ENCODE measurements at places on chromosomes 7 and 10.

- DNase-seq = no peak
Observed at GRCh38 chr10:80158126-80158525, 25.6 kb downstream of the PLAC9 start.

- DNase-seq = no peak
Observed at GRCh38 chr10:48818081-48818480, 121.6 kb downstream of the LRRC18 start.

- no peak for DNase-seq
Observed at GRCh38 chr10:32054094-32054493, 2.1 kb downstream of the KIF5B start.

DNA sequence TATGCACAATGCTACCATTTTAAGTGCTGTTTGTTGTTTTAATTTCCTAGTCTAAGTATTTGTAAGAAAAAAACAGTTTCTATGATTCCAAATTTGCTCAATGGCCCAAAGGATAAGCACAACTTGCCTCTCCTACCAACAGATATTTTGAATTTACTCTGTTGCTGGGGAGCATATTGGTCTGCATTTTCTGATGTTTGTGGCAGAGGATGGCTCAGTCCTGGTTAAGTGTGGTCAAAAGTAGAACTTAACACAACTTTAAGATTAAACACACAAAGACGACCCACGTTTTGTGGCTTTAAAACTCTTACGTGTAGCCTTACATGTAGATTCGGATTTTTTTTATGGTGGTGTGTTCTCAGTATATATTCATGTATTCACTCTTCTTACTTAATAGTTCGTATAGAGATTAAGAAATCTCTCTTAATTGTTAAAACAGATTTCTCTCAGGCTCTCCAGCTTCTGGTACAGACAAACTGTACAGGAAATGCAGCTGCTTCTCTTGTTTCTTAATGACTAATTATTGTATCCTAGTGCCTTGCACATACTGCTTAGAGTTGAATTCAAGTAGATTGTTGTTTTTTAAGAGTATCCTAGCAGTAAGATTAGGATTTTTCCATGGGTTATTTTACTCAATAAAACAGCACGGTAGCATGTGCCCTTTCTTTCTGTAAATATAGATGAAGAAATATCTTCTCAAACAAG lies 86.2 kb downstream of the GPR85 start:
- DNase-seq = no peak

- DNase-seq = no peak
Observed at GRCh38 chr7:129831424-129832058, 121.2 kb downstream of the UBE2H start.

GRCh38 chr10:34826221-34826620 lies 11.1 kb upstream of the PARD3 start:
- DNase-seq = no peak

- no peak for DNase-seq
Observed at GRCh38 chr10:54958844-54959243, 157.8 kb upstream of the PCDH15 start.

DNA sequence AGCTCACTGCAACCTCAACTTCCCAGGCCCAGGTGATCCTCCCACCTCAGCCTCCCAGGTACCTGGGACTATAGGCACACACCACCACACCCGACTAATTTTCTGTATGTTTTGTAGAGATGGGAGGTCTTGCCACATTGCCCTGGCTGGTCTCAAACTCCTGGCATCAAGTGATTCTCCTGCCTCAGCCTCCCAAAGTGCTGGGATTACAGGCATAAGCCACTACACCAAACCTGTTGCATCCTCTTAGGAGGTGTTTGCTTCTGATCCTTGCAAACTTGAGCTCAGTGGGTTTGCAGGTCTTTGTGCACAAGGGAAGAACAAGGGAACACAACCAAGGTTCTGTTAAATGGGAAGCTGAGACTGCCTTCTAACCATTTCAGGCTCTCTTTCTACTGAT lies 184.6 kb downstream of the ARHGAP12 start:
- no peak for DNase-seq

DNA sequence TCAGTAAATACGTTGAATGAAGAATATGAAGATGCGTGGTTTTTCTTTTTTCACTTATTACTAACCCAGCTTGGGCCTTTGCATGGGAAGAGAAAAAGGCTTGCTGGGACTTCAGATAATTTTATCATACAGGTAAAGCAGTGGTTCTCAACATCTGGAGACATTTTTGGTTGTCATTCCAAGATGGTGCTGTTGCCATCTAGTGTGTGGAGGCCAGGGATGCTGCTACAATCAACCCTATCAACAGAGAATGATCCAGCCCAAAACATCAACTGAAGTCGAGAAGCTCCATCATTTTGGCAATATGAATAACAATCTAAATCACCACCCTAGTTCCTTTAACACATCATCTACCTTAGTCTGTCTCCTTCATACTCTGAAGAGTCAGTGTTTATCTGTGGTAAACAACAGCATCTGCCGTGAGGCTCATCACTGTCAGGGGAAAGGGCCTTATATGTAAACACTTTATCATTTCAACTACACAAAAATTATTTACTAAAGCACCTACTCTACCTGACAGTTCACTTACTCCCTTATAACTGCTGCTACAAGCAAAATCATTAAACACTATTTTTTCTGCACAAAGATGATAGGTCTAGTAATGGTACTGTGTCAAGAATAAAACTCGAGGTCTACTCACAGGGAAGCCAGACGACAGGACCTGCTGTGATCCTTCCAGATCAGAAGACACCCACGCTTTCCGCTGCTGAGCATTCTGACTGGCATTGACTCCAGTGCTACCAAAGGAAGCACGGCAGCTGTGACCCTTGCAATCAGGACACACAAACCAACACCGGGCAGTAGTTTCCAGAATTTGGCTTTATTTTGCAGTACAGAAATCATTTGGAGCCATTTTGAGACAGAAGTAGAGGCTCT lies 48.6 kb downstream of the GDI2 start:
- no peak for DNase-seq

Measured in NCI-H1092 (cell line).